ENCODE measurements at places on chromosomes 16 and 17.

DNA sequence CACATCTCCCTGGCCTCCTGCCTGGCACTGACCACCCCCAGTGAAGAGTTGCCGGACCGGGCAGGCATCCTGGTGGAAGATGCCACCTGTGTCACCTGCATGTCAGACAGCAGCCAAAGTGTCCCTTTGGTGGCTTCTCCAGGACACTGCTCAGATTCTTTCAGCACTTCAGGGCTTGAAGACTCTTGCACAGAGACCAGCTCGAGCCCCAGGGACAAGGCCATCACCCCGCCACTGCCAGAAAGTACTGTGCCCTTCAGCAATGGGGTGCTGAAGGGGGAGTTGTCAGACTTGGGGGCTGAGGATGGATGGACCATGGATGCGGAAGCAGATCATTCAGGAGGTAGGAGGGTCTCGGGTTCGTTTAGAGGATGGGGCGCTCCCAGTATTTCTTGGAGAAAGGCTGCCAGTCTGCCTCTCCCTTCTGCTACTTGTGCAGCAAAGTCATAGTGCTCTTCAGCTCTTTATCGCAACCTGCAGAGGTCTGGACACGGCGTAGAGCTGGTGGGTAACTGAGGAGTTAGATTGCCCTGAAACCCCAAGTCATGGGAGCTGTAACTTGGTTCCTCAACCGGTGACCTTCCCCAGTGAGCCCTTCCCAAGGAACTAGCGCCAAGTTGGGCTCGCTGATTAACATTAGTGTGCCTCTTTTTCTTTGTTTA is 21.9 kb downstream of the AKAP1 start:
- no peak for DNase-seq

GRCh38 chr17:992933-993332 is 4.0 kb upstream of the TIMM22 start:
- DNase-seq: no peak

DNA sequence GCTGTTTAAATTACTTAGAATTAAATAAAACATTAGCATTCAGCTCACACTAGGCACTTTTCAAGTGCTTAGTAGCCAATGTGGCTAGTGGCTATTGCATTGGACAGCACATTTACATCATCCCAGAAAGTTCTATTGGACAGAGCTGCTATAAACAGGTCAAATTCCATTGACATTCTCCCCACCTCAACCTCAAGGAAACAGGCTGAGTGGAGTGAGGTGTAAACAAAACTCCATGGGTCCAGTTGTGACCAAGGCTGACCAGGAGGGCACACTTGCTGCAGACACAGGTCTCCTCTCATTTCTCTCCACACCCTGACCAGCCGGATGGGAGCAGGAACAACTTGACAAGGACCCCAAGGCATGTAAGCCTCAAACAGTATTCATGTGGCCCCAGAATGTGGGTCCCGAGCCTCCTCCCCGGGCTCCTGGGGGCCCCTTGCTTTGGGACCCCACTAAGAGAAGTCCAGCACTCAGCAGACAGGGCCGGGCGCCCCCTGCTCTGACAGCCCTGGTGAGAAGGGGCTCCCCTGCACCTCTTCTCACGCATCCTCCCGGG is 488 bp downstream of the C17orf113 start:
- no peak for DNase-seq

GRCh38 chr16:12356632-12357340 is 380.3 kb downstream of the SNX29 start:
- DNase-seq: no peak

GRCh38 chr16:27703545-27703944 is 153.6 kb downstream of the KATNIP start:
- no peak for DNase-seq

DNA sequence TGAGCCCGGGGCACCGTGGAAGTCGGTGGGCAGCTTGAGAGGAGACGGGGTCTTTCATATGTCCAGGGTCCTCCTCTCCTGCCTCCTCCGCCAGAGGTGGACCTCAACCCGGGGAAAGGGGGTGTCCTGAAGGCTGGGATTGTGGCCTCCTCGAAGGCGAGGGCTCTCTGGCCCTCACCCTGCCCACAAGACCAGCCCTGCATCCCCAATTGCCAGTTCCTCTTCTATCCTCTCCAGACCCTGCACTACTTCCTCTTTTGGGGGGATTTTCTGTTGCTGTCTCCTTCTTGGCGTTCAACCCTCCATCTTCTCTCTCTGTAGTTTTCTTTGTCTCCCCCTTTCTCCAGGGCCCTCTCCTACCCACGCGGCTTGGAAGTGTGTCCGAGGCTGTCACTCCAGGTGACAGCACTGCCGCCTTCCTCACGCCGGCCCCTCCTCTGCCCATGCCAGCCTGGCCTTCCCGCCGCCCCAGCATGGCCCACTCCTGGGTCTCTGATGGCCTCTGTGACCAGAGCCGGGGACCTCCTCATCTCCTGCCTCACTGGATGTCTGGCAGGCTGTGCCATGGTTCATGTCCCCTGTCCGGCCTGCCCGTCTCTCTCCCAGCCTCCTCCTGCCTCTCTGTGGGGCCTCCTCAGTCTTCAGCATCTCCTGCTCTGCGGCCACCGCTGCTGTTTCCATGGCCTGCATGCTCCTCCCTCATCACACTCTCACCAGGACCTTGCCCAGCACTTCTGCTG is 2.4 kb upstream of the ITGAX start:
- DNase-seq: no peak

DNA sequence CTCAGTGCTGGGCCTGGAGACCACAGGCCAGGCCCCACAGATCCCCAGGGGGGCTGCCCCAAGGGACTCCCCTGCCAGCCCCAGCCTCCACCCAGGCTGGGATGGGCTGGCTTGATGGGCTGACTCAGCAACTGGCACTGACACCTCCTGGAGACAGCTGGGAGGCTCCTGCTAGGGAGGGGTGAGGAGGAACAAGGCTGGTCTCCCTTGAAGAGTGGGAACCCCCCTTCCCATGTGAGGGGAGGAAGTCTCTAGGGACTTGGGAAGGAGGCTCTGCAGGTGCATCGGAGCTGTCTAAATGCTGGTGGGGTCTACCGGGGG is 10.4 kb downstream of the NHERF1 start:
- no peak for DNase-seq

Measured in cortex of kidney (tissue), 1 donor.